Putamen (tissue), 1 donor: ENCODE measurements at places on chromosomes 13 and 19.

- DNase-seq: no peak
Observed at GRCh38 chr13:23202383-23202782, 21.6 kb downstream of the SGCG start.

DNA sequence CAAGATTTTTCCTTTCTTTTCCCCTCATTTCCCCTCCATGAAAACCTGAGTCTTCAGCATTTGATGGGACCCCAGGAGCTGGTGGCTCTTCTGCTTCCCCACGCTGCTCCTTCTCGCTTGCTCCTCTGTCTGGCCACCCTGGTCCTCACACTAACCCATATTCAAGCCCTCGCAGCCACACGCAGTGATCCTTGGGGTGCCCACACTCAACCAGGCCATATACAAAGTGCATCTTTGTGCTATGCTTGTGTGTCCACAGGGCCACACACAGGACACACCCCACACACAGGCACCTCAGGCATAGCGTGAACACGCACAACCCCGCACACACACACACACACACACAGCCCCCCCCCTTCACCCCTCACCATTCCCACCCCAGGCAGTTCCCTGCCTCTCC lies 132.1 kb downstream of the URI1 start:
- DNase-seq: no peak

GRCh38 chr19:39539165-39539517 lies 820 bp downstream of the EID2 start:
- no peak for DNase-seq

- no peak for DNase-seq
Observed at GRCh38 chr13:51778392-51778791, 25.6 kb downstream of the DHRS12 start.

- peak; percentile 72 for DNase-seq
Observed at GRCh38 chr13:97344265-97345175, 89.4 kb upstream of the RAP2A start.

- DNase-seq: no peak
Observed at GRCh38 chr19:1079566-1080111, 12.7 kb downstream of the ARHGAP45 start.

DNA sequence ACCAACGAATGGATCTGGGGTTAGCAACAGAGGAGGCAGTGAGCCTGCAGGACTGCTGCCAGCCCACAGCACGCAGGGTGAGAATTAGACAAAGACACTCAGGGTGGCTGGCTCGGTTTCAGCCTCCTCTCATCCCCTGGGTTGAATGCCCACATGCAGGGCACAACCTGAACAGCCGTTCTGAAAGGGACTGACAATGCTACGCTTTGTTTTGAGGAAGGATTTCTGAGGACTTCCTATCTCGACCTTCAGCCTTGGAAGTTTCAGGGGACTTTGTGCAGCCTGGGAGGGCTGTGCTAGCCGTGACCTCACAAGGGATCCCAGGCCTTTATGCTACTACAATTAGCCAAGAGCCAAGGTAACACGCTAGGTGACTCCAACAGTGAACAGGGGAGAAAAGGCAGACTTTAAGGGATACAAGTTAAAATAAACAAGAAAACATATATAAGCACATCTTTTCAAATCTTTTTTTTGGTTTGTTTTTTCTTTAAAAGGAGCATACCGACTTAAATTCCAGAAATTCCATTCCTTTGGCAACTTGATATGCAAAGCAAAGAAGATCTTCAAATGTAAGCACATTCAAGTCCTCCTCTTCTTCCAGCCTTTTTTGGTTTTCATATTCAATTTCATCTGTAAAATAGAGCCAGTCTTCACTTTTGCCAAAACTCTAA lies 34.5 kb upstream of the URAD start:
- DNase-seq: no peak

DNA sequence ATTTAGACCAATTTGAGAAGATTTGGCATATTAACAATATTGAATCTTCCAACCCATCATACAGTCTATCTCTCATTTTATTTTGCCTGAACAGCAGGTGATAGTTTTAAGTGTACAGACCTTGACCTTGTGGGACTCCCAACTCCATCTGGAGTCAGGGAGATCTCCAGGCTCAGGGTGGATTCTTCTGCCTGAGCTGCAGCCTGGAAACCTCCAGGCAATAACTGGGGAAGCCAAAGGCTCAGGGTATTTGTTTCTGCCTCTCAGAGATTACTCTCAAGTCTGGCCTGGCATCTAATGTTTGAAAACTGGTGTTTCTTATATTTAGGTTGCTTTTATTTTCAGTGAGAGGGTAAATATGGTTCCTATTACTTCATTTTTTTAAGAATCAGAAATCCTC lies 102.1 kb upstream of the C1QTNF9B start:
- DNase-seq: no peak

DNA sequence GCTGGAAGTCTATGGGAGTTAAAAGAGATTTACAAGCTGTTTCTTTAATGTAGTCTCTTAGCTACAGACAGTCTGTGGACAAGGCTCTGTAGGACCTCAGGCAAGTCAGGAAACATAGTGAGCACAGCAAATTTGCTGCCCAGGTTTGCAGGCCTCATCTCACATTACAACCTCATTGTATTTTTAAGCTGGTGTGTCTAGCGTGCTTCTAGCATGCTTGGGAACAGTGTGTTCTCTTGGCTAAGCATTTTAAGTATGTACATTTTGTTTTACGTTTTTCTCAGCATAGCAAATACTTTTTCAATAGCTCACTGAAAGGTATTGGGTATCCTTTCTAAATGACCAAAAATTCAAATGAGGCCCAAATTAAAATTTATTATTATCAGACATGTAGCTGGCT lies 113.2 kb downstream of the STARD13 start:
- DNase-seq: no peak

DNA sequence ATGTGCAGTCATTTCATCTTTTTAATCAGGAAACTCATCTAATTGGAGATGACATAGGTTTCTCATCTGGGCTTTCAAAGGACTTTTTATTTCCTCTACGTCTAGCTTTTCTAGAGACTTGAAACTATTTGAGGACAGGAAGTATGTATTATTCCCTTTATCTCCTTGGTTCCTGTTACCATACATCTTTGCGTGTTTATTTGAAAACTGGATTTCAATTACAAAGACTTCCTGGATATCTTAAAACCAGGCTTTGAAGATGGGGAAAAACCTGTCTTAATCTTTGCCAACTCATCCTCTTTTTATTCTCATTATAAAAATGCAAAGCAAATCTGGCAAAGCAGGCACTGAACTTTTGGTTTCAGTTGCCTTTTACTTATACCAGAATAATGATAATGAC lies 130.5 kb downstream of the LMO7 start:
- no peak for DNase-seq

DNA sequence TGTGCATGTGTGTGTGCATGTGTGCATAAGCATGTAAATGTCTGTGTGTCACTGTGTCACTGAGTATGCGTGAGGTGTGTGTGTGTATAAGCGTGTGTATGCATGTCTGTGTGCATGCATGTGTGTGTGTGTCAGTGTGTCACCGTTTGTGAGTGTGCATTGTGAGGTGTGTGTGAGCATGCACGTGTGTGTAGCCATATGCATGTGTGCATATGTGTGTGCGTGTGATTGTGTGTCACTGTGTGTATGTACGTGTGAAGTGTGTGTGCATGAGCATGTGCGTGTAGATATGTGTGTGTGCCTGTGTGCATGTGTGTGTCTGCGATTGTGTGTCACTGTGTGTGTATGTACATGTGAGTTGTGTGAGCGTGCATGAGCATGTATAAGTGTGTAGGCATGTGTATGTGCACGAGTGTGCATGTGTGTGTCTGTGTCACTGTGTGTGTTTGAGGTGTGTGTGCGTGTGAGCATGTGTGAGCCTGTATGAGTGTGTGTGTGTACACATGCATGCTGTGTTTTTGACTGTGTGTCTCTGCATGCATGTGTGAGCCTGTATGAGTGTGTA lies 144.5 kb downstream of the NALCN start:
- DNase-seq: no peak

DNA sequence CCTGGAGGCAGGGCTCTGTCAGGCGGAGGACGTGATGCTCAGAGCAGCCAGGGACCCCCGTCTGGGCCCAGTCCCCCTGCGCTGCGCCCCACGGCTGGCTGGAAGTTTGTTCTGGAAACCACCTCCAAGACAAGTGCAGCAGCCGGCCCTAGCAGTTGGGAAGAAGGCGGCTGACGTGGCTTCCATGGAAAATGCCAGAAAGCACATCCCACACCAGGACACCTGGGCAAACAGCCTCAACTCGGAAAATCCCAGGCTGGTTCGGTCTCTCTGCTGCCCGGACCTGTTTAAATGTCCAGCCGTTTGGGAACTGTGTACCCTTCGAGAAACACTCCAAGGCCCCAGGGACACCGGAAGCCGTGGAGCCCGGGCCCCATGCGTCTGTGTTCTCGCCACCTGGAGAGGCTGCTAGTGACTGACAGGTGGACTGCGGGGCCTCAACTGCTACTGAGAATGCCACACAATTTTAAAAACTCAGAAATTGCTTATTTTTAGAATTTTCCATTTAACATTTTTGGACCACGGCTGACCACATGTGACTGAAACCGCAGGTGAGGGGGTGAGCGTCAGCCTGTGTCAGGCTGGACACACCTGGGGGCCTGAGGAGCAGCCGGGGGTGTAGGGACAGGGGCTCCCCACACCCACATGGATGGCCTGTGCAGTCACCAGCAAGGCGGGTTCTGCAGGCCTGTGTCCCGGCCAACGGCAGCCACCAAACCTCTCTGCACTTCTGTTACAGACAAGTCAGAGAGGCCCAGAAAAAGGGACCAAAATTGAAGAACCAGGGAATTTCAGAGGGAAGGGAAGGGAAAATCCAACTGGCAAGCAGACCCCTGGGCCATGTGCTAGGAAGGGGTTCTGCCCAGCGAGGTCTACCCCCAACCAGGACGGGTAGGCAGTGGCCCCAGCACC lies 31.7 kb downstream of the RASA3 start:
- DNase-seq: no peak

DNA sequence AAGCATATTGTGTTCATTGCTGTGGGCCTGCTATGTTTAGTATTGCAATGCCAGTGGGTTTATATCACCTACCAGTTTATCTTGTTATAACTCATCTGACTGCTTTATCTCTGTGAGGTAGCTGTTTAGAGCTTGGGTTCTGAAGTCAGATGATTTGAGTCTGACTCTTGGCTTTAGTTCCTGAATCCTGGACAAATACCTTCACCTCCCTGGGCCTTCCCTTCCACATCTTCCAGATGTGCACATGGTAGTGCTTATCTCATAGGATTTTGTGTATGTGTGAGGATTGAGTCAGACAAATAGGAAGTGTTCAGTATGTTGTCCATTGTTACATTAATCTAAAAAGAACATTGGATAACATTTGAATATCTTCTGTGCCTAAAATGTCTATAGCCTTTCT lies 63.5 kb upstream of the ANKRD10 start:
- DNase-seq: no peak

DNA sequence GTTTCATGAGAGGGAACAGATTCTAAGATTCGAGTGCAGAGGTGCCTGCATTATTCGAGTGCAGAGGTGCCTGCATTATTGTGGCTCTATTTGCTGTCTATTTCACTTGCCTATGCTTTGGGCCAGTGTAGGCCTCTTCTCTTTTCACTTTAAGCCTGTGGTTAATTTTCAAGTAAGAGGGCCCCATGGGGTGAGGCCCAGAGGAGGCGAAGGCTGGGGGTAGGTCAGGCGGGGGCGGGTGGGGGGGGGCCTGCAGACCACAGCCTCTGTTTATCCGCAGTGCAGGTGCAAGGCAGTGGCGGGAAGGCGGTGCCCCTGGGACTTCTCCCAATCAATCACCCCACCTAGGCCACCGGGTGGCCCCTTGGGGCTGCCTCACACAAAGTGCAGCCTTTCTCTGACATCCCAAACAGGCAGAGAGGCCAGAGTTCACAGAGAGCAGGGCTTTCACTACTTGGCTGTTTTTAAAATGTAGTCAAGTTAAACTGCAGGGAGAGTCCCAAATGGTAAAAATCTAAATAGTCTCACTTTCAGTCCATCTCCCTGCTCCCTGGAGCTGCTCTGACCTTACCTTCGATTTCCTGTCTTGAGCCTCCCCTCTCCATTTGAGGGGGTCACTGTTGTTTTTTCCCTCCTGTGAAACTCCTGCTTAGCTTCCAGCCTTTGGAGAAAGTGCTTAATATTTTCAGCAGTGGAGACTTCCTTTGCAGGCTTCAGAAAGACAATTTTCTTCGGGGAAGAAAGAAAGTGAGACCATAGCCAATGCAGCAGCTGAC lies 249.0 kb downstream of the DLEU7 start:
- no peak for DNase-seq

DNA sequence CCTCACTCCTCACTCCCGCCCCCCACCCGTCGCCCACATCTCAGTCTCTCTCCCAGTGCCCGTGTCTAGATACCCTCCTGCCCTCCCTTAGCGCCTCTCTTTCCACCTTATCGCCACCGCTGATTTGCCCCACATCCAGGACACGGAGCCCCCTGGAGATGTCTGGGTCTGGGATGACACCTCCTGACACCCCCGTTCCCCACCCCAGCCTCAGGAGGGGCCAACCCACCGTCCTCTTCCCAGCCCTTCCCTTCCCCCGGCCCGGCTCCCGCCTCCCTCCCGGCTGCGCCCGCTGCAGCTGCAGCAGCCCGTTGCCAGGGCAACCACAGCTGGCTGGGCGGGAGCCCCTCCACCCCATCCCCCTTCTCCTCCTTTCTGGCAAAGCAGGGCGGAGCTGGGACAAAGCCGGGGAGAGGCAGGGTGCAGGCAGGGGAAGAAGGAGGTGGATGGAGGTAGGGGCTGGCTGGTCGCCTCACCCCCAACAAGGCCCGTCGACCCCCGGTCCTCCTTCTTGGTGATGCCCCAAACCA lies 13.5 kb downstream of the DPF1 start:
- peak; percentile 84 for DNase-seq

DNA sequence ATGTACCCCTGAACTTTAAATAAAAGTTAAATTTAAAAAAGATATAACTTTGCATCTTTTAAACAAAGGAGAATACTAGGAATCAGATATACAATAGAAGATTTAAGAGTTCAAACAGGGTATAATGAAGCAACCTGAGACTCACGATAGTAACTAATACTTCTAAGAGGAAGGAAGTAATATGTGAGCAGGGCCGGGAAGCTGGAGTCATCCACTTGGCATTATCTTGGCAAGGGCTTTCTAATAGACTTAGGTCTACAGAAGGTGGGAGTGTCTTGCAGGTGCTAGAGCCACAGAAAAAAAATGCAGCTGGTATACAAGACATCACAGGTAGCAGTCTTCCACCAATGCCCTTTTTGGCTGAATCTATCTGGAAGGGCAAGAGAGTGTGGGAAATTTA lies 231.9 kb downstream of the KCTD12 start:
- DNase-seq: no peak

DNA sequence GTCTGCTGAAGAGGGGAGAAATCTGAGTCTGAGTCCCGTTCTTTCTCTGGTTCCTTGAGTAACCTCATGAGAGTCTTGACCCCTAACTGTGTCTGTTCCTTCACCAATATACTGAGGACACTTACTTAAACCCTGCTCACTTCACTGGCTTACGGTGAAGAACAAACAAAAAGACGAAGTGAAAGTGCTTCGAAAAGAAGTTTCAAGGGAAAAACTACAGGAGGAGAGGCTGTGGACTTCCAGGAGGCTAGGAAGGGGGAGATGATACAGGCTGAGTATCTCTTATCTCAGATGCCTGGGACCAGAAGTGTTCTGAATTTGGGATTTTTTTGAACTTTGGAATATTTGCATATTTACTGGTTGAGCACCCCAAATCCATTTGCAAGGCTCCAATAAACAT lies 6.1 kb downstream of the SMG9 start:
- DNase-seq: no peak
